ENCODE measurements at places on chromosomes 1 and 21. TPM values are rescaled to one million over a fixed set of nuclear protein-coding genes. Genes with fewer than 3 reads are reported as not detected.

DNA sequence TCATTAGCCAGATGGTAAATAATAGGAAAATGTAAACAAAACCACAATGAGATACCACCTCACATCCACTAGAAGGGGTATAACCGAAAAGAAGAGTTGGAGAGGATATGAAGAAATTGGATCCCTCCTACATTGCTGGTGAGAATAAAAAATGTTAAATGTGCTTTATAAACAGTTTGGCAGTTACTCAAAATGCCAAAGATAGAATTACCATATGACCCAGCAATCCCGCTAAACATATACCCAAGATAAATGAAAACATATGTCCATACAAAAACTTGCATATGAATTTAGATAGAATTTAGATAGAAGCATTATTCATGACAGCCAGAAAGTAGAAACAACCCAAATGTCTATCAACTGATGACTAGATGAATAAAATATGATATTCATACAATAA is 4.4 kb upstream of the FMO2 start:
- peaks cover 23% of the 10 kb centered on the region for H3K4me1 ChIP-seq
- no peaks in the 10 kb centered on the region for H3K27me3 ChIP-seq
- DNase-seq: no peak
- no peaks in the 10 kb centered on the region for H3K36me3 ChIP-seq
- H3K27ac ChIP-seq: no peak overlapping the region

Gene PLA2G2D
- not detected for total RNA-seq

Gene KRTAP13-2
- not detected for total RNA-seq

DNA sequence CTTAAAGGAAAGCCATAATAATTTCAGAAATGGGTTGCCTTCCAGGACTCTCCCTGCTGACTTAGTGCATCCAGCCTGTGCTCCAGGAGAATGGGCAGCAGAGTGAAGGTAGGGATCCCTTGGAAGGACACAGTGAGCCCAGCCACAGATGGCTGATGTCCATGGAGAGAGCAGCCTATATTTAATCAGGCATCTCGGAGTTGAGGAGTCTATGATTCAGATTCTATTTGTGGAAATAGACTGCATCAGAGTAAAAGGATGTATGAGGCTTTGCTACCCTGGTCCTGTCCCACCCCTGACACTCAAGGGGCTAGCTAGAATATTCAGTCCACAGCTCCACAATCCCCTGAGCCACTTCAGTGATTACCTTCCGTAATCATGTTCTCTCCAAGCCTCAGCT is 43.8 kb upstream of the PBX1 start:
- H3K27ac ChIP-seq: no peak overlapping the region
- no peak overlapping the region for H3K4me3 ChIP-seq
- H3K27me3 ChIP-seq: peaks cover 2% of the 10 kb centered on the region
- H3K4me1 ChIP-seq: peaks cover 13% of the 10 kb centered on the region
- no peaks in the 10 kb centered on the region for H3K36me3 ChIP-seq

DNA sequence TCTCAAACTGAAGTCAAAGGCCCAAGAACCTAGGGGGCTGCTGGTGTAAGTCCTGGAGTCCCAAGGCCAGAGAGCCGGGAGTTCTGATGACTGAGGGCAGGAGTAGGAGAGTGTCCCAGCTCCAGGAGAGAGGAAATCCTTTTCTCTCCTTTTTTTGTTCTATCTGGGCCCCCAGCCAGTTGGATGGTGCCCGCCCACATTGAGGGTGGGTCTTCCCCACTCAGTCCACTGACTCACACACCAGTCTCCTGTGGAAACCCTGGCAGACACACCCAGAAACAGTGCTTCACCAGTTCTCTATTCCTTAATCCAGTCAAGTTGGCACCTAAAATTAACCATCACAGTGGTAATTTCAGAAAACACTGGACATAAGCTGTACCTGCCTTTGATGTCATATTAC is 12.7 kb upstream of the WDR26 start:
- H3K4me1 ChIP-seq: no peaks in the 10 kb centered on the region
- no peak overlapping the region for H3K4me3 ChIP-seq
- H3K27ac ChIP-seq: no peak overlapping the region
- H3K36me3 ChIP-seq: no peaks in the 10 kb centered on the region

- no peaks in the 10 kb centered on the region for H3K4me1 ChIP-seq
- no peak for DNase-seq
- peaks cover 7% of the 10 kb centered on the region for H3K36me3 ChIP-seq
- H3K27me3 ChIP-seq: no peaks in the 10 kb centered on the region
Observed at GRCh38 chr1:29052100-29052499, 71.6 kb downstream of the TMEM200B start.

Gene ANGPTL1
- not detected for total RNA-seq

DNA sequence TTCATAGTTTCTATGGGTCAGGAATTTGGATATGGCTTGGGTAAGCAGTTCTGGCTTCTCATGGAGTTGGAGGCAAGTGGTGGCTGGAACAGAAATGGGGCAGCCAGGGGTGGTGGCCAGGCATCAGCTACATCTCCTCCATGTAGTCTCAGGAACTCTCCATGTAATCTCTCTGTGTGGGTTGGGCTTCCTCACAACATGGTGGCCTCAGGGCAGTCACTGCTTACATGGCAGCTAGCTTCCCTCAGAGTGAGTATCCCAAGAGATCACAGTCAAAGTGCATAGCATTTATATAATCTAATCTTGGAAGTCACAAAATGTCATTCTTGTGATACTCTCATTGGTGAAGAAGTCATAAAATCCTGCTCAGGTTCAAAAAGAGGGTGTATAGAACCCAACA is 25.7 kb downstream of the MR1 start:
- no peak for DNase-seq
- no peak overlapping the region for H3K27ac ChIP-seq
- no peak overlapping the region for H3K4me3 ChIP-seq
- peaks cover 29% of the 10 kb centered on the region for H3K27me3 ChIP-seq

GRCh38 chr1:9691691-9692090 is 40.2 kb downstream of the PIK3CD start:
- peaks cover 31% of the 10 kb centered on the region for H3K27me3 ChIP-seq
- H3K4me1 ChIP-seq: peaks cover 8% of the 10 kb centered on the region
- no peak overlapping the region for H3K27ac ChIP-seq
- peaks cover 3% of the 10 kb centered on the region for H3K36me3 ChIP-seq
- no peak overlapping the region for H3K4me3 ChIP-seq

Gene ZNF683
- total RNA-seq: not detected
